Fibroblast of skin of back (primary cell): ENCODE measurements at places on chromosomes 1 and 21.
A peak's percentile ranks its signal among the peaks of the same experiment; 100 is the strongest.

- no peak for DNase-seq
Measured at GRCh38 chr1:7761103-7761502, 10.0 kb upstream of the VAMP3 start.

DNA sequence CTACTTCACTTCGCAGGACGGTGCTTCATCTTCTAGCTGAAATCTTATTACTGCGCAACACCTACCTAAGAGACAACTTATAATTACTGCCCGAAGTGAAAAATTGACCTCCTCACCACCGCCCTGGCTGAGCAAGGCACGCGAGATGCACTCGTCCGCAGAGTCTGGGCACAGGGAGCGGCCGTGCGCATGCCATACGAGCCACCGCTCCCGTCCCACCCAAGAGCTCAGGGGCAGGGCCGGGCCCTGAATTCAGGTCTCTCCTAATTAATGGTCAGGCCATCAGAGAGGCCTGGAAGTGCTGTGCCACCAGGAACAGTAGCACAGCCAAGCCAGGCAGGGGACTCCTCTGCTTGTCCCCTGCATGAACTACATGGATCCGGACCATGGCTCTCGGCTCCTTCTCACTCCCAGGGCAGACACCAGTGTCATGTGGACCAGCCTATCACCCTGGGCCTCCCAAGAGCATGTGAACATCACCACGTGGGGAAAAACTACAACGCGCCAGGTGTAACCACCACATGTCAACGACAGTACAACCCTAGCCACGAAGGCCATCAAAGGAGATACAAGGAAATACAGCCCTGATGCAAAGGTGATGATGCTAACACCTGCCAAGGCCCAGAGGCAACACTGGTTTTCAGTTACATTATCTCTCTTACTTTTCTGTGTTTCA is 11.5 kb downstream of the RIPK4 start:
- DNase-seq: no peak

DNA sequence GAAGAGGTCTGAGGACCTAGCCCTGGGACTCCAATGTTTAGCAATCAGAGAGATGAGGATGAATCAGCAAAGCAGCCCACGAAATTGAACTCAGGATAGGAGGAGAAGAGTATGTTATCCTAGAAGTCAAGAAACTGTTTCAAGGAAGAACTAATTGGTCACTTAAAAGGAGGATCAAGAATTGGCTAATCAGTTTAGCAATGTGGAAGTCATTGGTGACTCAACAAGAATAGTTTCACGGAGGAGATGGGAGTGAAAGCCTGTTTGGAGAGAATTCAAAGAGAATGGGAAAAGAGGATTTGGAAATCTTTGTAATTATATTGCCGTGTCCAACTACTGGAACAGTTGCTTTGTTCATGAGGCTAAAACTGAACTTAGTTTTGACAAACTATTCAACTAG is 7.4 kb downstream of the HMCN1 start:
- no peak for DNase-seq

GRCh38 chr1:187270256-187270655 is 441.5 kb downstream of the PLA2G4A start:
- no peak for DNase-seq

DNA sequence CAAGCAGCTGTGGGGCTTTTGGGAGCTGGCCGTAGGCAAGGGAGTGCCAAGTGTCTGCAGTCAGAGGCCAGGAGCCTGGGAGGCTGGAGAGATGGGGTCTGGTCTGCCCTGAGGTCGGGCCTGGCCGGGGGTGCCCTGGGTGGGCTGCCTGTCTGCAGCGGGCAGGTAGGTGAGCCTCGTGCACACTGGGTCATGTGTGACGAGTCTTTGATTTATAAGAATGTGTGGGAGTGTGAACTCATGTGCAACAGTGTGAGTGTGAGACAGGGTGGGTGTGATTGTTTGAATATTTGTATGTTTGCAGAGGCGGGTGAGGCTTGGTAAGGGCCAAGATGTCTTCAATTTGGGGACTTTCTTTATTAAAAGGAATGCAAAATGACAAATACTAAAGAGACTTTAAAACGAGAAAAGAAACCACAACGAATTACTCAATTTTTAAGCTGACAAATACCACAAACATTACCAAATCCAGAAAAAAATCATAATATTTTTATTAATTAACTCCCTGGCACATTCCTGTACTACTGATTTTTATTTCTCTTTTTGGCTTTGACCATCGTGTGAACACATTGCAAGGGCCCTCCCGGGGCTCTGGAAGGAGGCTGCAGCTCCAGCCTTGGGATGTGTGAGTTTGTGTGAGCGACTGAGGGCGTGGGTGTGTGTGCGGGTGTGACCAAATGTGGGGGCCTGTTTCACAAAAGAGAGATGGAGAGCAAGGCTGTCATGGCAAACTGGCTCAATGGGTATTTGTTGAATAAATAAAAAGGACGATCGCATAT is 110.3 kb upstream of the WNT4 start:
- peak; percentile 70 for DNase-seq

DNA sequence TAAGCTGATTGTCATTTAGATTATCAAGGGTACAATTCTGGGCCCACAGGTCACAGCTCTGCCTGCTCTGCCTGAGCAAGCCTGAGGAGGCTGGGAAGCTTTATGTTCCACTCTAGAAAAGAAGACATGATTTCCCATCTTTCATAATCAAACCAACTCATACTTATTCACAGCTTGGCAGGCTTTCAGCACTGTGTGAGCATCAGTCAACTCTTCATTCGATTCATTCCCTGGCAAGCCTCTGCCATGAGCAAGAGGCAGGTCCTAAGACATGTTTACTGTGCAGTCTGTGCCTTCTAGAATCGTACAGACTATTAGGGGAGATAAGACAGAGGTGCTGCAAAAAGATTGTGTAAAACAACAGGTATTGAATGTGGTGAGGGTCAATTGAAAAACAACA is 24.5 kb upstream of the KIRREL1 start:
- DNase-seq: peak; percentile 88

DNA sequence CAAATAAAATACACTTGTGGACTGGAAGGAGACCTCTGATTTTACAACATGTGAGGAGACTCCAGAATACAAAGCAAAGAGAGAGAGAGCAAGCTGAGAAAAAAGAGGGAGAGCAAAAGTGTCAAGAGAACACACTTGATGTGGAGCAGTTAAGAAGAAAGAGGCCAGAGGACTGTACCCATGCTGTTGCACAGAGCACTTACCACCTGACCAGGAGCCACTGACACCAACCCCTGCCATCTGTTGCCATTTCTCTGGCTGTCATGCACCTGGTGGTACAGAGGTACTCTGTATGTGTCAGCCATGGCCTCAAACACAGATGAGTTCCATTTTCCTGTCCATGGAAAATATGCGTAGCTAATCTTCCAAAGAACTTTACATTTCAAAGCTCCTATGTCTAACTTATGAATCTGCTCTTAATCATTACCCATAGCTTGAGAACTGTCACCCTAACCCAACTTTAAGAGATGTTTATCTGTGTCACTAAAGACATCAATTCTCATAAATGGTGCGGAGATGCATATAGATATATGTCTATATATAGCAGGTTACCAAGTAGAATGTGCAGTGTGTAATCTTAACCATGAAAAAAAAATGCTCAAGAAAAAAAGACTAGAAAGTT is 32.8 kb upstream of the ABCD3 start:
- no peak for DNase-seq

- peak; percentile 12 for DNase-seq
Measured at GRCh38 chr1:205669341-205670149, 10.8 kb downstream of the SLC45A3 start.

DNA sequence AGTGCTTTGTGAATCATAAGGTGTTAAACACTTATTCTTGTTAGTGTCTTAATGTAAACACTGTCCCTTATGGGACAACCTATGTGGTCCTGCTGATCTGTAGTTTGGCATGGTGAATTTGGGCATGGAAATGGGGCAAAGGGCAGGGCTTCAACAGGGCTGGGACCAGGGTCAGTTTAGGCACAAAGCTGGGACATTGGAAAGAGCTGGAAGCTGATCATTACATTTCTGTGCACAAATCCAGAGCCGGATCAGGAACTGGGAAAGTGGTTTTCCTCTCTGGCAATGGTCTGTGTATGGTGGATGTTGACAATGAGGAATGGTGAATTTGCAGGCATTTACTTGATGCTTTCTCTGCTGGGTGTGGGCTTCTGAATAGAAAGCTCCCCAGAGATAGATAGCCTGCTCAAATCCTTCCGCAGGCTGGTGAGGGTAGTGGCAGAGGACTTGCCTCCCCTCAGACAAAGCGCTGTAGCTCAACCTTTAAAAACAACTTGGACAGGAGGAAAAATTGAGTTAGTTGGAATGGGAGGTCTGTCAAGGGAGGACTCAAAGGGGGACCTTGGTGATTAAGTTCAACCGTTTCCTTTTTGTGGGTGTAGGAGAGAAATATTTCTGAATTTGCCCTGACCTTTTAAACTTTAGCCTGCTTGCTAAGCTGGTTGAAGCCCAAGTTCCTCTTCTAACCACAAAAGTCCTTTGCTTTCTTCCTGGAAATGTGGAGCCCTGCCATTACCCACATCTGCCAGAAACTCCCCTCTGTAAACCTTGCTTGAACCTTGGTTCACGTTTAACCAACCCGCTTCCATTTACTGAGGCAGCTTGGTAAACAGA is 35.3 kb downstream of the HLX start:
- DNase-seq: no peak

DNA sequence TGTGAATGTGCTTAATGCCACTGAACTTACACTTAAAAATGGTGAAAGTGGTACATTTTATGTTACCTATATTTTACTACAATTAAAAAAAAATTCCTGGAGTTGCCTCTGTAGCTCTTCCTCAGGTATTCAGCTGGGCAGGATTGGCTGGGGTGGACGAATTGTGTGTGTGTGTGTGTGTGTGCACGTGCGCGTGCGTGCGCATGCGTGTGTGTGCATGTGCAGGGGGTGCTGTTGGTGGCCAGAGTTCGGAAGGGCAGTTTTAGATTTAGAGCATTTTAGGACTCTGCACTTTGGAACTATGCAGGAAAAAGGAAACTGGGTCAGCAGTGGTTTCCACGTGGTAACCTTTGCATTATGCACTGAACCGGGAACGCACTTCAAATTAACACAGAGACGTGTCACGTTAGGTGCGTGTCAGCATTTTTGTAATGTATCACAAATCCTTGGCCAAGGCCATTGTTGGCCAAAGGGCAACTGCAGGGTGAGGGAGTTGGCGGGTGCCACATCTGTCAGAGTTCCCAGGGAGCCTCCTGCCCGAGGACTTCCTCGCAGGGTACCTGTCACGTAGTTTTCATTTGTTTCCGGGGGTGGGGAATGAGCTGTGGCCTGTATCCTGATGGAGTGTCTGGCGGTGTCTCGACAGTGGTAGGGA is 312.8 kb downstream of the CAMTA1 start:
- DNase-seq: no peak

DNA sequence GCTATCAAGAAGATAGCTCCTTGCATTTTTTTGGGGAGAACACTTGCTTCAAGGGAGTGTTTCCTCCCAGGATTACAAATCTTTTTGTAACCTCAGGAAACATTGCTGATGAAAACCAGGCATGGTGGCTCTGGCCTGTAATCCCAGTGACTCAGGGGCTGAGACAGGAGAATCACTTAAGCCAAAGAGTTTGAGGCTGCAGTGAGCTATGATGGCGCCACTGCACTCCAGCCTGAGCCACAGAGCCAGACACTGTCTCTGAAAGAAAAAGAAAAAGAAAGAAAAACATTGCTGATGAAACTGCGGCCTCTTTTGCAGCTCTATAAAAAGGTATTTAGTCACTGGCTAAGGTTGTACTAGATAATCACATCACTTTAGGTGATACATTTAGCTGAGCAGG is 7.3 kb downstream of the RNU1-2 start:
- DNase-seq: peak; percentile 59

DNA sequence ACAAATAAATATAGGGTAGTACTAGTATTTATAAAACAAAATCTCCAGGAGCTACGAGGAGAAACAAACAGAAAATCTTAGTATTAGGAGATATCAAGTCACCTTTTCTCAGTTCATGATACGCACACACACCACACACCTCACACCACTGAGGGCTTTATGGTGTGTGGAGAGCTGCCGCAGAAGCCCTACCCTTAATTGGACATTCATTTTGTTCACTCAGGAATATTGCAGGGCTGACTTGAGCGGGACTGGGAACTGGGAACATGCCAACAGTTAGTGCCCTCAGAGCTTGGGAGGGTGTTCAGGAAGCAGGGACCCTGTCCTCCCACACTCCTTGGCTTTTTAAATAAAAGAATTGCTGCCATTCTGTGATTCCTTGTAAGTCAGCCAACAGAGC is 386.8 kb downstream of the RYR2 start:
- DNase-seq: no peak

DNA sequence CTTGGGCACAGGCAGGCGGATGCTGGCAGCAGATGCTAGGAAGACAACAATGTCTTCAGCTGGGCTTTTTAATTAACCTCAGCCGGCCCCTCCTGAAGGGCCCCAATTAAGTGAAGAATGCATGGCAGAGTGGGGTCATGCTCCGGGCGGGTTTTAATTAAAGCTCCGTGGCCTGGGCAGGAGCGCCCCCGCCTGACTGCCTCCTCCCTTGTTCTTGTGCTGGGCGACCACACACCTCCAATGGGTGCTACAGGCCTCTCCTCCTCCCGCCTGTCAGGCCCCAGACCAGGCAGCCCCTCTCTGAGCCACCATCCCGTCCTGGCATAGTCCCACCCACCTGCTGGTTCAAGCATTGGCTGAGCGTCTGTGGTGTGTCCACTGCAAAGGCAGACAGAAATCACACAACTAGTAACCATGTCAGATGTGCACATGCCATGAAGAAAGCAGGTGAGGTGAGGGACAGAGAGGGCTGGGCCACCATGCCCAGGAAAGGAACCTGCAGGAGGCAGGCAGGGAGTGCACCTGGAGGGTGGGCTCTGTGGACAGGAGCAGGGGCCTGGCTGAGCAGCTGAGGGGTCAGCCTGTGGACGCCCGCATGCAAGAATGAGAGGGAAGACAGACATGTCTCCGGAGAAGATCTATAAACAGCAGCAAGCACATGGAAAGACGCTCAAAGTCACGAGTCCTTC is 8.5 kb upstream of the ARF1 start:
- no peak for DNase-seq

DNA sequence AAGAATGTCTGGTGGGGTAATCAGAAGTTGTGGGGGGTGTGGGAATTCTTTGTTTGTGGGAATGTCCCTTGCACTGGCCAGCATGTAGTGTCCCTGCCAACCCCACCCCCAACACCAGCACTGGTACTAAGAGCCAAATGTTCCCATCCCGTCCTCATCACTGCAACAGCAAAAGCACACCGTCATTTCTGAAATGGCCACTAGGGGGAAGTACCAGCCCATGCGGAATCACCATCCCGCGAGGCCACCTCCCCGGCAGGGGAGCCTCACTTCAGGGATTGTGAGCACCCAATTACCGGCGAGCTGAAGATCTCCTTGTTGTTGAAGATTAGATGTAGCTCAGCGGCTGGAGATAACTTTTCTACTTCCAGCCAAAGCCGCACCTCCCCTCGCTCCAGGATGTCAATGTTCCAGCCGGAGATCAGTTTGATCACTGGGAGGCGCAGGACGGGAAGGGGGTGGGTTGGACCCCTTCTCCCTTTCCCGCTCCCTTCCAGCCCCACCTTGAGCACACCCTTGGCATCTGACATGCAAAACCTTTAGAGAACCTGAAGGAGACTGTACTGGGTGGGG is 41.0 kb downstream of the MYOM3 start:
- DNase-seq: peak; percentile 75

- no peak for DNase-seq
Measured at GRCh38 chr1:36731226-36732014, 248.7 kb upstream of the CSF3R start.

GRCh38 chr1:228336308-228337030 is 70.2 kb downstream of the TRIM11 start:
- no peak for DNase-seq
